Vagina (tissue), 2 donors: ENCODE measurements at places on chromosomes 16 and 17.

DNA sequence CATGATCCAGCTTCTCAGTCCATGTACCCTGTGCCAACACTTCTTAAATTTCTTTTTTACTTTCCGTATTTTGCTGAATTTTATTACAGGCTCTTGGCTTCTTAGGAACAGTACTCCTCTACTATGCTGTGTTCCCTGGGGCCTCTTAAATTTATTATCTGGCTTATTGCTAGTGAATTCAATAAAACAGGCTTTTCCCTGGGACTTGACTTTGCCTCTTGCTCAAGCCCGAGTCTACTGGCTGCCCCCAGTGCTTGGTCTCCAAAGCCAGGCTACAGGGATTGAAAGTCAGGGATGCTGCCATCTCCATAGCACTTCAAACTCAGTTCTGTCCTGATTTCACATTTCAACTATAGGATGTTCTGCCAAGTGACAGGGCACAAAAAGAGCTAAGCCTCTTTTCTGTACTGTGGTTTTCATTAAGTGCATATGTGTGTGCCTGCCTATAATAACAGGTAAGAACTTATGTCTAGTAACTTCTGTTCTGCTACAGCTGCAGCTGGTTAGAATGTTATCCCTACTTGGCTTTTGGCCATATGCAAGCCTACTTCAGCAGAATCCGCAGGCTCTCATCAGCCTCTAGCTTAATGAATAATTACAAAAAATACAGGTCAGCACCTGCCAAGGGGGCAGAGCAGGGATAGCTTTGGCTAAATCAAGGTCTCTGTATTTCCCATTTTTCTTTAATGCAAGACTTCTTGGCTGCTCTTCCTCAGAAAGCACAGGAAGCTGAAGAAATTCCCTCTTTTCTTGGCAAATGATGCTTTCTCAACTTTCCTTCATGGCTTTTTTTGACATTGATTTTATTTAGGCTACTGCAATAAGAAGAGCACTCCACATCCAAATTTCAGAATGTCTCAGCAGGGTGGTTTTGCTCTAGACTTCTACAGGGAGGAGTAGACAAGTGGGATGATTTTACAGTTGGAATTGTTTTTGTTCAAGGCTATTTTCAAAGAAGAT, 8.2 kb downstream of the FAM20A start:
- peak; percentile 93 for DNase-seq

GRCh38 chr16:12753203-12754023, 50.3 kb downstream of the CPPED1 start:
- DNase-seq, result no peak

GRCh38 chr16:26717826-26718225, 348.9 kb upstream of the C16orf82 start:
- DNase-seq, result no peak

GRCh38 chr16:84086341-84086740, 30.4 kb downstream of the MBTPS1 start:
- no peak for DNase-seq

DNA sequence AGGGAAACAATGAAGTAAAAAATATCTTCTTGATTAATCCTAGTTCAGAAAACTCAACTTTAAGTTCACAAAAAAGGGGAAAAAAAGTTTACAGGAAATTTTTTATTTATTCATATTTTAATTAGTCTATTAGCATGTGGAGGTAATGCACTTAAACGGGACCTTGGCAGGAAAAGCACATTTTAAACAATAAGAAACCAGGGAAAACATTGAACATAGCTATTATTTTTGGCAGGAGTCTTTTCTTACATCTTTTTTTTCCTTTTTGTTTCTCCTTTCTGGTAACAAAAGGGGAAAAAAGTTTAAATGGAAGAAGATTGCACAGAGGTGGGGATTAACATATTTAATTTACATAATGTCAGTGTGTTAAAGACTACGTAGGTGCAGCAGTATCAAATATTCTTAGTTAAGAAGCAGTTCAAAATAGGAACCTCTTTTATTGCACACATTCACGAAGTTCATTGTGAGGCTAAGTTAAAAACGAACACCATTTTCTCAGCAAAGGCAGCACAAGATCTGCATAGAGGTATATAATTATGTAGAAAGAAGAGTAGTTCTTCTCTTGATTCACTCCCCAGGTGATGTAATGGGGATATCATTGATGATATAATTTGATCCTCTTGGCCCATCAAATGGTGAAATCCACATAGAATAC, 940.5 kb downstream of the CDH11 start:
- no peak for DNase-seq

DNA sequence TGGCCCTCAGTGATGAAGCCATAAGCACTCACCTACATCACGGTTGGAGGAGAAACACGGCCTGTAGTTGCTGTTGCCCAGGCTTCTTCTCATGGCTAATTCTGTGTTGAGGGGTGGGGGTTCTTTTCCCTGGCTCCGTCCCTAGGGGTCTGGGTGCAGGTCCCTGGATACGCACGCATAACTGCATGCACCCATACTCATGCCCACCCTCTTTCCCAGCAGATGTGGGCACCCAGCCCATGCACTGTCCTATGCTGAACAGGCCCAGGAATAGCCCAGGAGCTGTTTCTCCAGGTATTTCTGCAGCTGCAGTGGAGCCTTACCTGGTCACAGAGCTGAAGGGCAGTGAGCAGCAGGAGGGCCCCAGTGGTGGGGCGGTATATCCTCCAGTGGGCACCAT, 18.1 kb downstream of the ST6GALNAC1 start:
- no peak for DNase-seq

- DNase-seq, result no peak
Observed at GRCh38 chr17:18920911-18921441, 31.0 kb upstream of the SLC5A10 start.

DNA sequence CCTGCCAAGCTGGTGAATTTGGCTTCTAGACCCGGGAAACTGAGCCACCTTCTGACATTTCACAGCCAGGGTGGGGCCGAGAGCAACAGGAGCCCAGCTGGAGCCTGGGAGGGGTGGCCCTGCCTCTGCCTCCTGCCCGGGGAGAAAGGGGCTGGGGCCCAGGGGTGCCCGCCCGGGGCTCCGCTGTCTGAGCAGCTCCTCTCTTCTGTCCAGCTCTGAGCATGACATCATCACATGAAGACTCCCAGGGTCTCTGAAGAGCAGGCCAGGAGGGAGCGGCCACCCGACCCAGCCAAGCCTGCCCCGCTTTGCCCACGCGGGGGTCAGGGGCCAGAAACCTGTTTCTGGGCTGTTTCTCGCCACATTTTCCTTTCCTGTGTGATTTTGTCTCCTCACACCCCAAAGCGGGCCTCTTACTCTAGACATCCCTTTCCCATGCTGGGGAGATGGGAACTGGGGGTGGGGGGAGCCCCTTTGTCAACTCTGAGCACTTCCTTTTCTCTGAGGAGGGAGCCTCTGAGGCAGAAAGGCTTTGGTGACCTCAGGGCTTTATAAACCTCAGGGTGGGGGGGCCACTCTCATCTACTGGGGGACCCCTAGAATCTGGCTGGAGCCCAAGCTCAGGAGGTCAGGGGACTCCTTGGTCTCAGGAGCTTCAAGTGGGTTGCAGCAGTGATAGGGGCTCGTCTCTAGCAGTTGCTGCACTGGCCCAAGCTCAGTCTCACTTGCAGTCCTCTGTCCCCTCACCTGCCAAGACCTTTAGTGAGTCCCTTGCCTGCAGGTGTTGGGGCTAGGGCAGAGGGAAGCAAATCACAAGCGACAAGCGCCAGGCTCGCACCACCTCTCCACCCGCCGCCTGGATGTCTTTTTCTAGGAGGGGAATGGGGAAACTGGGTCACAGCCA, 7.6 kb downstream of the UBALD2 start:
- no peak for DNase-seq

GRCh38 chr17:32161029-32161428, 18.7 kb downstream of the RHOT1 start:
- DNase-seq, result no peak

DNA sequence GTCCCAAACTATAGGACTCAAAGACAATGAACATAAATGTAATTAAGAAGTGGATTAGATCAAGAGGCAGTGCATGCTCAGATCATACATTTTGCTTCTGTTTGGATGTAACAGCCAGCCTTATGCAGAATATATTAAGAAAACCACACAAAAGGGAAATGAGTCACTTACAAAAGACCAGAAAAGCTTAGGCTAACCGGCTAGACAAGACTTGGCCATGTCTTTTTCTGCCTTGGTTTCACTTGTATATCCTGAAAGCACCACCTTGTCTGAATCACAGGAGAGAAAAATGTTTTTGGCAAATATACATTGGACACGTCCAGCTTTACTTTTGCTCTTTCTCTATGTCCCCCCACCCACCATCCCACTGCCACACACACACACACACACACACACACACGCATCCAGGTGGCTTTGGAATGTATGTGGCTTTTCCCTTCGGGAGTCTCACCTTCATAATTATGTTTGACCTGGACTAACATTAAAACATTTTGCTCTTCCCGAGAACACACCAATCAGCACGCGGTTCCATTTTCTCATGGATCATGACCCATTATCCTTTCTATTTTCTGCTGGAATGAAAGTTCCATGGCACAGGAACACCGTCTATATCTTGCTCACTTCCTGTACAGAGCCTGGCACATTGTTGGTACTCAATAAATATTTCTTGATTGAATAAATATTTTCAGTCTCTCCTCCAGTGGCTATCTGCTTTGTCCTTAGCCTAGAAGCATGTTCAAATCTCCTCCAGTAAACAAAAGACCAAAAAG, 64.6 kb downstream of the CDK5R1 start:
- DNase-seq, result no peak
